ENCODE measurements at places on chromosomes 5 and 9.

DNA sequence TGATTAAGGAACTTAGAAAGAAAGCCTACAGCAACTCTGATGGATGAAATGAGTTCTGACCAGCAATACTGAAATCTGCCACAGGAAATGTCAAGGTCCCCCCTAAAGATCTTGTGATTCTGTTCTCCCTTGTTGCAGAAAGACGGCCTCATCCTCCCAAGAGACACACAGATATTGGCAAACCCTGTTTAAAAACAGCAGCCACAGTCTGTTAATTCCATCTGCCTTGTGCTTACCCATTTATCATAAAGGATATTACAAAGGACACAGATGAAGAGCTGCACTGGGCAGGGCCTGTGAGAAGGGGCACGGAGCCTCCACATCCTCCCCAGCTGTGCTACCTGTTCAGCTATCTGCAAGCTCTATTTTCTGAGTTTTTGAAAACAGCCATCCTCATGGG is 15.2 kb downstream of the RAPGEF1 start:
- no peak for DNase-seq

- DNase-seq = no peak
Observed at GRCh38 chr5:57956636-57957035, 474.0 kb upstream of the ACTBL2 start.

DNA sequence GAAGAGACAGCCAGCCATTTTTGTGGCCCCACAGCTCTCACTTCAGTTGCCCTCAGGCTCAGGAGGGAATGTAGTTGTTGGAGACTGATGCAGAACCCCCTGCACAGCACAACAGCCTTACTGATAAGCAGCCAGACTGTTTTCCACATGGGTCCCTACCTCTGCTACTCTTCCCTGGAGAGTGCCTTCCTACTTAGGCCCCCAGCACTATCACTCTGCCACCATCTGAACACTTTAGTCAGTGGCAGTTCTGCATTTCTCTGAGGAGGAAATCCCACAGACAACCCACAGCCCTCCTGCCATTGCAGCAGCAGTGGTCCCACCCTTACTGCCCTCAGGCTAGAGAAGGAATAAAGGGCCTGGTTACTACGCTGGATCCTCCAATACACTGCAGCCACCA is 61.8 kb upstream of the PTPRD start:
- DNase-seq = no peak

GRCh38 chr5:127011961-127012644 is 18.3 kb downstream of the MARCHF3 start:
- DNase-seq = peak; percentile 27

GRCh38 chr9:13324988-13325387 is 45.5 kb upstream of the MPDZ start:
- DNase-seq = peak; percentile 16

DNA sequence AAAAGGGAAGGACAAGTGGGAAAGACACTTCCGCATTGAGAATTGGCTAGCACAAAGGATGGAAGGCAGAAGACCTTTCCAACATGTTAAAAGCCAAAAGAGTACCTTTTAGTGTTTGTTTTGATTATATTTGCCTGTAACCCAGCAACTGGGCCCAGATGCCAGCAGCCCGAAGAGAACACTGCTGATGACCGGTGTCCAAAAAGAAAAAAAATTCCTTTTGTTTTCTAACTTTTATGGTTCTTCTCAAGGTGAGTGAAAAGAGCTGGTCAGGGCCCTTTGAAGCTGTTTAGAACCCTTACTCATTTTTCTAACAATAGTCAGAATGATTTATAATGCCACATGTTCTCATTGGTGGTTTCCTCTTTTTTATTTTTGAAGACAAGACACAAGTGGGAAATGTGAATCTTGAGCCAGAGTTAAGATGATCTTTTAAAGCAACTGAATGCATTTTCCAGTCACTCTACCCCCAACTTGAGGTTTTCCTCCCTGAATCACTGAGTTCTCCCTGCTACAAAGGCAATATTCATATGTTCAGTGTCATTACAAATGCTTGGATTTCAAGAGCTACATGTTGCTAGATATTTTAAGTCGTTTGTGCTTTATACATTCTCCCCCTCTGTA is 32.3 kb upstream of the ZNF462 start:
- peak; percentile 11 for DNase-seq

- DNase-seq = no peak
Observed at GRCh38 chr5:142797420-142797819, 27.2 kb downstream of the ARHGAP26 start.

DNA sequence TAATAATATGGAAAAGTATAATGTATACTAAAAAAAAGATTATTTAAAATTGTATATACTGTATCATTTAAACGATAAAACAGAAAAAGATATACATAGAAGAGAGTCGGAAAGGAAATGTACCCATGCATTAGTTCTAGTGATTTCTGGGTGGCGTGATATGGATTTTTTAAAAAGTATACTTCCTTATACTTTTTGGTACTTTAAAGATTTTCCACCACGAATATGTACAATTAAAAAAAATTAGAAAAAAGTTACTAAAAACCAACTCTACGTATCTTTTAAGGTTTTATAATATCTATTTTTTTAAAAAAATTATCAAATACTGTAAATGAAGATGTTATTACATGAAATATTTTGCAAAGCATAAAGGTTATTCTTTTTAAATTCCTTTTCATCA is 12.3 kb downstream of the PHF19 start:
- DNase-seq = no peak

DNA sequence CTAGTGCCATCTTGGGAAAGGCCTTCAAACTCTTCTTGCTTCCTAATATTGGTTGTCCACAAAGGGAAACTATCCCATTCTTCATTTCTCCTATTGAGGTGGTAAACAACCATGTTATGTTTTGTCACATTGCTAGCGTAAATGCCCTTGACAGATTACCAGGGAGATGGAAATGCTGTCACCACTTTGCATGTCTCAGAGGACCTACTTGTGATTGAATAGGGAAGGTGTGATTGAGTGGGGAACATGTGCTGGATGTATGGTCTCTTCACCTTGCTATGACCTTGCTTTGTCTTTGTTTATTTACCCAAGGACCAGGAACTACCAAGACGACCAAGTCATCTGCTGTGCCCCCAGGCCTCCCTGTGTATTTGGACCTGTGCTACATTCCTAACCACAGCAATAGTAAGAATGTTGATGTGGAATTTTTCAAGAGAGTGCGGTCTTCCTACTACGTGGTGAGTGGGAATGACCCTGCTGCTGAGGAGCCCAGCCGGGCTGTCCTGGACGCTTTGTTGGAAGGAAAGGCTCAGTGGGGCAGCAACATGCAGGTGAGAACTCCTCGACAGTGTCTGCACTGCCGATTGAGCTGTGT is 96.1 kb downstream of the MAP1B start:
- peak; percentile 80 for DNase-seq

DNA sequence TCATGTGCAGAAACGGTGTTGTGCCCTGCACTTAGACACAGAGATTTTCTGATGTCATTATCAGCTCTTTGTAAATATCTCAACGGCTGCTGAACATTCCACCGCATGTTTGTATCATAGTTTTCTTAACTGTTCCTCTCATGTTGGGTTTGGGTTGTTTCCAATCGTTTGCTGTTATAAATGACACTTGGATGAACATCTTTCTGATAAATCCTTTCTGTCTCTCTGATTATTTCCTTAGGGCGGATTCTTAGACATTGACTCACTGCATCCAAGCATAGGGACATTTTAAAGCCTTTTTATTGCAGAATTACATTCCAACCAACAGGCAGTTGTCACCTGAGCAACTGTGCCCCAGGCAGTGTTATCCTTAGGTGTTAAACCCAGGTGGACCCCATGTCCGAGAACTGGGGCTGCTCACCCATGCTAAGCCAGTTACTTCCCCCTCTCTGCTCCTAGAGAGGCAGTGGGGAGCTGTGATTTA is 28.5 kb downstream of the COL5A1 start:
- DNase-seq = peak; percentile 96

DNA sequence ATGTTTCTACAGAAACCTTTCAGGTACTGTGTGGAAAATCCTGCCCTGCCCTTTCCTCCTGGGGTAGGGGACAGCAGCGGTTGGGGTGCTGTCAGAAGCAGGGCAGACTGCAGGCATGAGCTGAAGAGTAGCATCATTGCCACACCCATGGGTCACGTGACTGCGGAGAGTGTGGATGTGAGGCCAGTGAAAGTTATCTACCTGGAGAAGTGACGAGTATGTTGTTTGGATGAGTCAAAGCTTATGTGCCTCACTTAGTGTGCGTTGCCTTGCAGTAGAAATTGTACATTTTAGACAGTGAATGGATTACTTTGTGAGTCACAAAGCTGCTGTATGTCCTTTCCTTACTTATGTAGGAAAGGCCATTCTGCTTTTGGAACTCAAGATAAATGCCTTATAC is 21.7 kb upstream of the ACTBL2 start:
- DNase-seq = peak; percentile 37

DNA sequence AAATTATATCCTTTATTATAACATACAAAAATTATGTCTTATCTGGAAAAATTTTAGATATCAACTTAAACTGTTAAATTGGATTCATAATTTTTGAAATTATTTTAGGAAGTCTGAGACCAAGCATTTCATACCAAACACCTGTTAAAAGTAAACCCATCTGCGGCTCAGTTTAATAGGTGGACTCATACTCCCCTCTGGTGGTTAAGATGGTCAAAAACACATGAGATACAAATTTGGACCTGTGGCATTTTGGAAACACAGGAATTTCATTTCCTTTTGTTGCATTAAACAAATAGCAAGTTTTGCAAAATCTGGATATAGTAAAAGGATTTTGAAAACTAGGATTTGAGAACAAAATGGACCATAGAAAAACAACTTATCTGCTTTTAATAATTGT is 53.7 kb downstream of the RGMB start:
- DNase-seq = peak; percentile 27

- DNase-seq = no peak
Observed at GRCh38 chr9:32525709-32526030, 326 bp downstream of the RIGI start.

- DNase-seq = no peak
Observed at GRCh38 chr5:150182774-150183173, 7.1 kb upstream of the SLC6A7 start.
